IPS-NIHi11 (cell line): ENCODE measurements at places on chromosomes 7 and 10.
A peak's percentile ranks its signal among the peaks of the same experiment; 100 is the strongest.

GRCh38 chr7:85583131-85583953 lies 396.5 kb upstream of the SEMA3D start:
- no peak for DNase-seq

- no peak for DNase-seq
Measured at GRCh38 chr7:29449569-29450260, 113.9 kb upstream of the PRR15 start.

DNA sequence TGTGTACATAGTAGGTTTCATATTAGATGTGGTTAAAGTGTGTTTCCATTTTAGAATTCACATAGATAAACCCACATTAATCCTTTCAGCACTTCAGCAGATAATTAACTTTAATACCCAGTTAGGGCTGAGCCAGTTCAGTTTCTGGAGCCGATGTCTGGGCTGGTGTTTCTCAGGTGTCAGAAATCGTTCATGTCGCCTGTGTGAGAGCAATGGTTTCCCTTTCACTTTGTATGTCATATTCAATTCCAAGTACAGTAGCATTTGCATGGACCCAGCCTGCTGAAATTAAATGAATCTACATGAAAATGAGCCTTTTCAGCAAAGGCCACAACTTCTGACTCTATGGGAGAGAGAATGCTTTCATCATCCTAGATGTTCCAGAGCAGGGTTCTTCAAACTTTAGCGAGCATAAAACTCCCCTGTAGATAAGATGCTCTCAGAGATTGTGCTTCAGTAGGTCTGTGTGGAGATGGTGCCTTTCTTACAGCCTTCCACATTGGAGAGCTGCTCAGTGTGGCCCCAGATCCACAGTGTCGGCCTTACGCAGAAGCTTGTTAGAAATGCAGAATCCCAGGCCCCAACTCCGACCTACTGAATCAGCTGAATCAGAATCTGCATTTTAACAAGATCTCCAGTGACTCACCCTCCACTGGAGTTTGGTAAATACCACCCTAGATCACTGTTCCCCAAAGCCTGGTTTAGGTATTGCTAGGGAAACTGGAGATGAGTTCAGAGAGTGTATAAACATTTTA lies 19.6 kb downstream of the WIPF3 start:
- DNase-seq: no peak

- DNase-seq: peak; percentile 85
Measured at GRCh38 chr10:99532687-99533495, at the start of gene NKX2-3. Gene NKX2-3, plus strand, starts transcription at chr10:99532942. Its CDS starts 190 bp downstream, at chr10:99533132.

GRCh38 chr7:36692456-36692855 lies 31.8 kb downstream of the AOAH start:
- no peak for DNase-seq

GRCh38 chr10:119120413-119120867 lies 16.5 kb downstream of the DENND10 start:
- no peak for DNase-seq

GRCh38 chr10:47183704-47184041 lies 116.3 kb upstream of the GDF10 start:
- DNase-seq: no peak

DNA sequence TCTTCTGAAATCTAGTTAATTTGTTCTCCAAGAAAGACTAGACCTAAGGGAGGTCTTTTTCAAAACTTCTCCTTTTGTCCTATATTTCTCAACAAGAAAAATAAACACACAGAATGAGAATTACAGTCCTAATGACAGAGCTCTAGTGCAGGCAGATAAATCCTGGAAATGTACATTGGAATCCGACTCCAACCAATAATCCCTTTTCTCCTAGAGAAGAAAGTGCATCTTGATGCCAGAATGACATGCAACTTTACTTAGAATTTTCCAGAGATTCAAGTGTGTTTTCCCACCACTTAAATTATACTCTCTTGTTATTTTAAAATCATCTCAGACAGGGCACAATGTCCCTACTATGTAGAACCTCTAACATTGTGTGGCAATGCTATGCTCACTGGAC lies 68.2 kb downstream of the MET start:
- no peak for DNase-seq

GRCh38 chr10:77268721-77269120 lies 368.9 kb downstream of the KCNMA1 start:
- no peak for DNase-seq
